ENCODE measurements at places on chromosomes 1 and 21.

DNA sequence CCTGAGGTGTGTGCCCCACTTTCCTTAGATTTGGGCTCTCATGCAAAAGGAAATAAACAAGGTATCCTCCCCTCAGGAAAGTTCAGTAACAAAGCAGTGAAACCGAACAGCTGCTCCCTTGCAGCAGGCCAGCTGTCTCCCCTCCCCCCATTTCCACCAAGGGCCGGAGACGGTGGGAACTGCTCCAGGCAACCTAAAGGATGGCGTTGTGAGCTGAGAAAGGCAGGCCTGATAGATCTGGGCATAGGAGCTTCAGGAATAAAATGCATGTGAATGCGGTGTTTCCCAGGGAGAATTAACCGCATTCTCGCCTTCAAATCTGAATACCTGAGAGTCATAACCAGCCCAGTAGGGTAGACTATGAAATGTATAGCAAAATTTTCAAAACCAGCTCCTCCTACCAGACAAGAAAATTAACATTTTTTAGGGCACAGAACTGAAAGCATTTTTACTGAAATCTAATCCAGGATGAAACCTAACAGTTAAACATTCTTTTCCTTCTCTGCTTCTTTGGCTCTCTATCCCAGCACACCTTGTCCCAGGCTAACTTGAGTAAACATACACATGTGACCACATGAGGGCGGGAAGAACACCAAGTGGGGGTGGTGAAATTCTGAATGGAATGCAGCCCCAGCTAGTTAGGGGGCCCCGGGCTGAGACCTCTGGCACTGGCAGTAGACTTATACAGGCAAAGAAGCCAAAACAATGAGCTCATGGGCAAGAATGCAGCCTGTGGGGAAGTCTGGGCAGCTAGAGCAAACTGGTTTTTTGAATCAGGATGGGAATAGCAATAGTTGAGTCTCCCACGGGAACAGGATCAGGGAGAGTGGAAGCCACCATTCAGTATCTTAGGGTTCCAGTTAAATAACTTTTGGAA, 11.5 kb downstream of the MCL1 start:
- DNase-seq, result peak; percentile 97

- no peak for DNase-seq
These were observed 143.9 kb downstream of the HS2ST1 start for GRCh38 chr1:87058343-87058649.

DNA sequence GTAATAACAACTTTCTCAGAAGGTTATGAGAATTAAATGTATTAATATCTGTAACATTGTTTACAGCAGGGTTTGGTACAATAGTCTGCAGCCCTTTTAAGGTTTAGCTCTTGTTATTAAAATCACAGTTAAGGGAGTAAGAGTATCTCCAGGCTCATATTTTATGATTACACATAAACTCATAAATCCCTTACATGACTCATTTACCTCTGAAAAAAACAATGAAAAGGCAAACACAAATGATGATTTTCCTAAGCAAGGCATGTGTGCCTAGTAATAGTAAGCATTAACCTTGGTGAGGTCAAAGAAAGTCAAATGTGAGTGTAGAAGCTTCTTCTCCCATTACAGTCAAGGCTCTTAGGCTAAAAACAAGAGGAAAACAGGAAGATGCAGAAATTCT, 84.5 kb upstream of the ADGRL4 start:
- DNase-seq, result no peak

- no peak for DNase-seq
These were observed 175.6 kb upstream of the RAB4A start for GRCh38 chr1:229095325-229095724.

DNA sequence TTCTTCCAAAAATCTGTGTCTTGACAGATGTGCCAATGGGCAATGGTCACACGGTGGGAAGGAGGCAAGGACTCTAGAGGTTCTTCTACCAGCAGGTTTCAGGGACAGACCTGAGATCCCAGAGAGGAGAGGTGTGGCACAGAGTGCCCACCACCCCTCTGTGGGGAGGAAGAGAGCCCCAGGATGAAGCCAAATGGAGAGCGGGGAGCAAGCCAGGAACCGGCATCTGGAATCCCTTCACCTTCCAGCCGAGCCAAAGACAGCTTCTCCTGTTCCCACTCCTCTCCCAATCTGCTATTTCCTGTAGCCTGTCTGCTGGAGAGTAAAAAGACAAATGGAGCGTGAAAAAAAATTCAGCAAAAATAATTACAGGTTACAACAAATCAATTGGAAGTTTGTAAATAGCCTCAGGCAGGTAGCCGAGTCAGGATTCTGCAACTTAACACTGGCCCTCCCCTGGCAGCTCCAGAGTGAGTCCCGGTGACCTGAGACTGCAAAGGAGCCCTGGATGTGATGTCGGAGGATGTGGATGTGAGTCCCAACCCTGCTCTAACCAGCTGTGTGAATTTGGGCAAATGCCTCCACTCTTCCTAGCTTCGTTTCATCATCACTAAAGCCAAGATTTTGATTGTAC, 45.4 kb upstream of the LRRN2 start:
- no peak for DNase-seq

DNA sequence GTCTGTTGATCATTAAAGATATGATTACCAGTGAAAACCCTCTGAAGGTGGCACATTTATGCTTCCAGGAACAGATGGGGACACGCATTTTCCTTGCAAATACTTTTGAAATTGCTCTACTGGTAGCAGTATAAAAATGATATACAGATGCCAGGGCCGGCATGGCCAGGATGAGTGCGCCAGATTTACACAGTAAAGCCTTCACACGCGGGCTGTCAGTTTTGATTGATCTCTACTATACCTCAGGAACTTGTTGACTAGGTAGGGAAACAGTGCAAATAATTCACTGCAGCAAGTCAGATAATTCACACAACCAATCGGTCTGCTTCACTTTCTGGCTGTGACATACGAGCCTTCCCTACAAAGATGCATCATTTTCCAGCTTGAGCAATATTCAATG, 123.2 kb upstream of the BARHL2 start:
- DNase-seq, result no peak

Data from fibroblast of the aortic adventitia (primary cell).